CD4-positive, alpha-beta T cell treated with Interleukin-17A for 1 hour (primary cell): ENCODE measurements at places on chromosomes 6 and 20.

GRCh38 chr20:63212792-63213191 lies 3.1 kb downstream of the YTHDF1 start:
- DNase-seq, result no peak

GRCh38 chr20:12984863-12985262 lies 23.9 kb upstream of the SPTLC3 start:
- no peak for DNase-seq

GRCh38 chr6:163329991-163330390 lies 84.5 kb upstream of the QKI start:
- DNase-seq, result no peak

GRCh38 chr6:71045296-71045695 lies 88.4 kb upstream of the B3GAT2 start:
- DNase-seq, result no peak

DNA sequence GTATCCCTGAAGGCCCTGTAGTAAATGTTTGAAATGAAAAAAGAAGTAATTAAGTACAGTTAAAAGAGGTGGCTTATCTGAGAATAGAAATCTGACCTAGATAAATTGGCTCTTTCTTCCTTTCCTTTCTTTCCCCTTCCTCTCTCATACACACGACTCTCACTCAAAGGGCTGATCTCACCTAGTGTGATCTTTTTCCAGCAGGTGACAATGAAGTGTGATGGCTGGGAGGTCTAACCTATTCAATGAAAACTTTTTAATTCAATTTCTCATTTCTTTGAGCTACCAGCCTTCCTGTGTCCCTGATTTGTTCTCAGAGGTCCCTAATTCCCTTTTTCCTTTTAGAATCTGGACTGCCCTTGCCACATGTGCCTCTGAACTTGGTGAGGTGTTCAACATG lies 118.0 kb upstream of the RIMS1 start:
- DNase-seq, result no peak

DNA sequence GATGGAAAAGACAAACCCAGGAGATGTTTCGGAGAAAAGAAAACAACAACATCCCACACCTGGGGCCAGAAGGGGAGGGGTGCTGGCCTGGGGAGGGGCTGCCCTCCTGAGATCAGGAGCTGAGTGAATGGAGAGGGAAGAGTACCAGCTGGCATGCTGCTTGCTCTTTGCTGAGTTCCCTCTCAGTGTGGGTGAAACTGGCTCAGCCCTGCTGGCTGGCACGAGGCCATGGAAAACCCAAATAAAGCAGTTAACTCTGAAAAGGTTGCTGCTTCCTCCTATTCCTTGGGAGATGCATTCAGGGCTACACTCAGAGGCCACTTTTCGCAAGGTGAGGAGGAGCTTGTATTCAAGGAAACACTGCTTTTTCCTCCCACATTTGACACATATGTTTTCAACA lies 8.0 kb upstream of the KCNK16 start:
- DNase-seq, result no peak

DNA sequence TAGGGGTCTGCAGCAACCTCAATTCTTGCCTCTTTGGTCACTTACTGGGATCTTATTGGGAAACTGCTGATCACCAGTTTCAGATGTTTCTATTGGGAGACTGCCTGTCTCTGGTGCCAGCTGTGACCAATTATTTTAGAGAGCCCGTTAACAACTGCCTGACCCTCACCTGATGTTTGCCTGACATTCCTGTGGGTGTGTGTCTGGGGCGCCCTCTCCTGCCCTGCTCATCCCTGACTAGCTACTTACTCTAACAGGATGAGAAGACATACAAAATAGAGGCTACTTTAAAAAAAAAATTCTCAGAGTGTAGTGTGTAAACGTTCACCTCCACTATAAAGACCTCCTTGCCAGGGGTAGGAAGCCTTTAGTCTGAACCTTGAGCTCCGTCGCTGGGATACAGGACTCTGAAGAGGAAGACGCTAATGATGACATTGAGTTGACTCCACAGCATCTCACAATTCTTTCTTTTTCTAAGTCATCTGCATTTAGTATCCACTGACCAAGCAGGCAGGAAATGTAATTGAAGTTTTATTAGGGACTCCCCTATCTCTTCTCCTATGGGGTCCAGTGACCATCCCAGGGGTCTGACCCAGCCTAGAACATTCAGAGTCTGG lies 54.6 kb upstream of the DDR1 start:
- DNase-seq, result no peak

DNA sequence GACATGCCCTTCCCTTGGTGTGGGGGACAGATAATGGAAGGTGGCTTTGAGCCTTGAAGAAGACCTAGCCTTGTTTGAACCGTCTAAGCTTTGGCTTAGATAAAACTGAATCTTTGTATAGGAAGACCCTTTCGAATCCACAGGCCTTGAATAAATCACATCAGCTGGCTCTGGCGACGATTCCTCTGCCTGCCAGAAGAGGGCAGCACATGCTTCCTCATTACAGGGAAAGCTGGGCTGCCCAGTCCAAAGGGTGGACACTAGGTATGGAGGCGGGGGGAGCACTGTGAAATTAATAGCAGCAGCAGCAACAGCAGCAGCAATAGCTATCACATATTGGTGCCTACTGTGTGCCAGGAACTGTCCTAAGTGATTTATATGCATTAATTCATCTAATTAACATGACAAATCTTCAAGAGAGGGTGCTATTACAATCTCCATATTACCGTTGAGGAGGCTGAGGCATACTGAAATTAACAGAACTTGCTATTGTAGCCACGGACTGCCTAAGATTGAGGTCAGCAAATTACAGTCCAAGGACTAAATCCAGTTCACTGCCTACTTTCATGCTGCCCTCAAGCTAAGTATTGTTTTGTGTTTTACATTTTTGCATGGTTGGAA lies 85.1 kb downstream of the CLIC5 start:
- DNase-seq, result peak; percentile 66

- no peak for DNase-seq
Observed at GRCh38 chr6:70860045-70860444, 96.8 kb downstream of the B3GAT2 start.

GRCh38 chr20:2761885-2762284 lies 38.5 kb downstream of the CPXM1 start:
- DNase-seq, result no peak

DNA sequence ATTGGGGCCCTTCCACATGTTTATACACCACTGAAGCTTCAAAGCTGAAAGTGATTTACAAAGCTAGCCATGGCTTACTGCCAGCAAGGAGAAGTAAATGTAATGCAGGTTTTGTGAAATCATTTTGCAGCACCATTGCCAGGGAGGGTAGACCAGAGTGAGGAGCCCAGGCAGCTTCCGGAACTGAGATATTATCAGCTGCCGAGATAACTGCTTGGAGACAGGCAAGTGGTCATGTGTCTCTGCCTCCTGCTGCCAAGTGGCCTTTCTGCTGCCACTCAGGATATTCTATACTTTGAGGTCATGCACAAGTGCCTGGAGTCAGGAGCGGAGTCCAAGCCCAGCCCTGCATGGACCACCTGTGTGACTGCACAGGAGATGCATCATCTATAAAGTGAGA lies 160.2 kb downstream of the SYNDIG1 start:
- DNase-seq, result no peak

GRCh38 chr6:168082860-168083513 lies 4.0 kb upstream of the FRMD1 start:
- DNase-seq, result no peak

GRCh38 chr6:33610067-33610466 lies 11.1 kb upstream of the ITPR3 start:
- no peak for DNase-seq

DNA sequence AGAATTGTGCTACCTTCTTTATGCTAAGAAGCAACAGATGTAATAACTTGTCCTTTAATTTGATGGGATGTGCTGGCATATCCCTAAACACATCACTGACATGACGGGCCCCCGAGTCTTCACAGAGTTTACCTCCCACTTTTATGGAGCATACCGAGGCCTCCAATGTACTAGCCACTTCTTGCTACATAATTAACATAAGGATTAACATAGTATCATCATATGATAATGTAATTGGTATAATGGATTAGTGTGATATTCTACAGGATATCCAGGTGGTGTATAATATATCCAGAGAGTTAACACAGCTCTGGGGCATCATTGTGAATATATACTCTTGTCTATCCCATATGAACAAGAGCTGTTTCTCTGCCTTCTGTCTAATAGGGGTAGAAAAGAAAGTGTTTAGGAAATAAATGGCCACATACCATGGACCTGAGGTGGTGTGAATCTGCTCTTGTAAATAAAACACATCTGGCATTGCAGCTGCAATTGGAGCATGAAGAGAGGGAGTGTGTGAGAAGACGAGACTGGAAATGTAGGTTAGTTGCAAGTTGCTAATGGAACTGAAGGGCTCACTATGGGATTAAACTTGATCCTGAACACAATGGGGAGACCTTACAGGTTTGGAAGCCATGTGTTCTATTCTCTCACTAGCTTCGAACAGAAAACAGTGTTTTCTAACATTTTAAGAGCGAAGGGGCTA lies 102.3 kb downstream of the IYD start:
- no peak for DNase-seq

DNA sequence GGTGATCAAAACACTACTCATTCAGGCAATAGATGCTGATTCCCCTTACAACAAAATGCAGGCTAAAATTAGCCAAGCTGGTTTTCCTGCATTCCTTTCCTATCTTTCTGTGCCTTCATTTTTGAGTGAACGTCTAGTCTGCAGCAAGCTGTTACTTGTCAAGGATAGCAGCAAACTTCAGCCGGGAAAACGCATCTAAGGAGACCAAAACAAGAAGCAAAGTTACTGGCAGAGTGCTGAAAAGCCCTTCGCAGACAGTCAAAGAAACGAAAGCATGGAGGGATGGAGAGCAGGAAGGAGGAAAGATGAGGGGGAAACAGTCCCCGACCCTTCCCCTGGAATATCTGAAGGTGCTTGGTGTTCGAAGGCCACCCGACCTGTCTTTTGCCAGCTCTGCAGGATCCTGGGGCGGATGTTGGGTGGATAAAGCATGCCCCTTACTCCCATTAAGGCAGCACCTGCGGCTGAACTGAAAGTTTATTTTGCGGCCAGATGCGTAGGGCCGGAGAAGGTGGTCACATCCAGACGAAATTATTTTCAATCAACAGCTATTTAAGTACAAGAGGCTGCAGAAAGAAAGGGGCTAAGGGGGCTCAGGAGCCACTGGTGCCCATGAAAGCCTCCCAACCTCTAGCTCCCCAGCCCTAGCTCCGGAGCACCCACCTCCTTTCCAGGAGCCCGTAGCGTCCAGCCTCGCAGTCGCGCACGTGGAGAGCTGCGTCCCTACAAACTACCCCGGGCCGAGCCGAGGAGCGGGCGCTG lies 538 bp downstream of the FERMT1 start:
- no peak for DNase-seq

DNA sequence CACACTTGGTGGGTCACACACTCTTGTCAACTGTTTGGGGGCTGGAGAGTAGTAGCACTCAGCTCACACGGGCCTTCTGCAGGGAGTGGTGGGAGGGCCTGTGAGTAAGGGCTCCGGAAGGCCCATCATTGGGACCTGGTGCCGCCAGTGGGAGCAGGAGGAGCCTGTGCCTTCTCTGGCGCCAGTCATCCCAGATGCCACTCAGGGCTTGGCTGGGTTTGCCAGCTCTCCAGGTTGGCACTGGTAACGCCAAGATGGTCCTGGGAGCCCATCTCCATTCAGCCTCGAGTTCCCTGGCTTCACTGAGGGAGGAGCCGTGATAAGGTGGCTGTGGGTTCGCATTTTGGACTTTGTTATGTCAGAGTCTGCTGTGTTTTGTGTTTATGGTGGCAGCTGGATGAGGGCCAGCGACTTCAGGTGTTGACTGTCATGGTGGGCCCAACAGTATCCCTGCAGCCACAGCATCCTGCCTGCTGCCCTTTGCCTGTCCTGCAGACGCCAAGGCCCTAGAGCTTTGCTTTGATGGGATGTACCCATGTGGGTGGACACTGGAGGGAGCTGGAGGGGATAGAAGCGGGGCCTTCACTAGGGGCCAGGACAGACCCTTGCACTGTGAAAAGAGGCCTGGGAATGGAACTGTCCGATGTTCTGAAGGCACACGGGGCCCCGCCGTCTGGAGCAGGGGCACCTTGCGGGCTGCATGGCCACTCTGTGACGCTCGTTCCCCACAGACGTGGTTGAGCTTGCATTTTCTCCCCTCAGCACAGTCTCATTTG lies 13.3 kb upstream of the DNAJC5 start:
- no peak for DNase-seq

GRCh38 chr6:71334768-71335167 lies 46.2 kb downstream of the OGFRL1 start:
- peak; percentile 3 for DNase-seq

- no peak for DNase-seq
Observed at GRCh38 chr20:5719861-5720403, 30.3 kb upstream of the SHLD1 start.

DNA sequence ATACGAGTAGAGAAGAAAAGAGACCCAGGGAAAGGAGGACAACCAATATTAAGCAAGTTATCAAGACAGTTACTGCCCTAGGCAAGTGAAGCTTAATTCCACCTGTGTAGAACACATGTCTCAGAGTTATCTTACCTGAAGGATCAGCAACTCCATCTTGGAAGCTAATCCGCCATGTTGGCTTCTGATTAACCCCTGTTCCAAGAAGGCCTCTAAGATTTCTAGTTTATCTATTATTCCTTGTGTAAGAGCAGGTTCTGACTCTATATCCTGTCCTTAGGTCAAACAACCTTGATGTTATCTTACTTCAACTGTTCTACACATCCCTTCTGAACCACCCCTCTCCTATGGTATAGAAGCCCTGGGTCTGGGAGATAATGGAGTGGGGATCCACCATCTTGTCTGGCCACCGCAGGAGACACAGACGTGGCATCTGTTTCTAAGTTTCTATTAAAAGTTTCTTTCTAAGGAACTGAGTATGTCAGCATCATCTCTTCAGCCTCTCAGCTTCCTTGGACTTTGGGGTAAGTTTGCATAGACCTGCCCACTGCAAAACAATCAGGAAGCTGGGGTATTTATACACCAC lies 27.7 kb upstream of the PTPN1 start:
- DNase-seq, result no peak

- no peak for DNase-seq
Observed at GRCh38 chr6:18053078-18053477, 65.6 kb upstream of the KIF13A start.

GRCh38 chr6:337805-338368 lies 45.6 kb downstream of the DUSP22 start:
- no peak for DNase-seq

GRCh38 chr6:54071821-54072340 lies 39.4 kb upstream of the MLIP start:
- DNase-seq, result no peak

DNA sequence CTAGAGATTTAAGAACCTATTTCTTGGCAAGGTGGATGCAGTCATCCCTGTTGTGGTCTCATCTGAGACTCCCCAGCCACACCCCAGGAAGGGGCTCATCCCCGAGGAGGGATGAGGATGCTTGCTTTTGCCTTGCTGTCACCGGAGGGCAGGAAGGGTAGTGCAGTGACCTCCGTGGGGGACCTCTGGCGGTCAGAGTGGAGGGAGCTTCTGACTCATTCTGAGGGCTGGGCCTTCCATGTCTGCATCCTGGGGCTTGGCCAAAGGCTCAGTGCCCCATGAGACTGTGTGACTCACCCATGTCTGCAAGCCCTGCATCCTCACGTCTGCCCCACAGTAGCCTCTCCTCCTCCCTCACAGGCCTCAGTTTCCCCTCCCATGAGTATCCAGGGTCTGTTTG lies 38.7 kb downstream of the UQCC2 start:
- DNase-seq, result no peak
